ENCODE measurements at places on chromosomes 6 and 20.

GRCh38 chr6:19210849-19211590 is 626.1 kb upstream of the ID4 start:
- no peak for DNase-seq

- DNase-seq = no peak
These were observed 931 bp downstream of the UFL1 start for GRCh38 chr6:96522465-96523009.

DNA sequence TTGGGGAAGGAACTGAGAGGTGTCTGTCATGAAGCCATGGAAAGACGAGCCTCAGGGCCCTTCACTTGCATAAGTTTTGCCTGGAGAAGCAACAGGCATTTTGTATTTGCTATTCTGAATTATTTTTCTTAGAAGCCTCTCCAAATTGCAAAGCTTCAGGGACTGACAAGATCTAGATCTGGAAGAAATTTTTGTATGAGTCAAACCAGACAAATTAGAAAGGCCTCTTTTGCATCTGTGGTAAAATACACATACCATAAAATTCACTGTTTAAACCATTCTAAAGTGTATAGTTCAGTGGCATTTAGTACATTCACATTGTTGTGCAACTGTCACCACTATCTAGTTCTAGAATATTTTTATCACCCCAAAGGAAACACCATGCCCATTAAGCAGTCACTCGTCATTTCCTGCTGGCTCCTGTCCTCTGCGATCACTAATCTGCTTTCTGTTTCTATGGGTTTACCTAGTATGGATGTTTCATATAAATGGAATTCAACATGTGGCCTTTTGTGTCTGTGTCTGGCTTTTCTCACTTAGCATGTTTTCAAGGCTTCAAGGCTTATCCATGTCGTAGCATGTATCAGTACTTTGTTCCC is 269.1 kb downstream of the PHF3 start:
- DNase-seq = no peak

DNA sequence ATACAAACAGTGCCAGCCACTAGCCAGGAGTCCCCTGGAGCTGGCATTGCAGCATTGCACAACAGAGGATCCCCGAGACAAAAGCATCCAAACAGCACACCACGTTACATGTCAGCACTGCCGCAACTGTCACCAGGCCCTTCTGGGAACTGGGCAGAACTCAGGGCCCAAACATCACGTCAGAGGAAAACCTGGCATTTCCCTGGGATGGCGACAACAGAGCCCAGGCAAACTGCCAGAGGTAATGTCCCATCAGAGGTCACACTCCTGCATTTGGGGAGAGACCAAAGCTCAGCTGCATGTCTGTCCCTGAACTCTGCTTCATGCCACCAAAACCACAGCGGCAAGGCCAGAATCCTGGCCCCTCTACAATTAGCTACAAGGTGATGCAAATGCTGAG is 36.3 kb downstream of the PPP1R3G start:
- no peak for DNase-seq

- DNase-seq = no peak
These were observed 14.5 kb downstream of the RMND1 start for GRCh38 chr6:151437401-151437800.

Data from mesothelial cell of epicardium (in vitro differentiated cells).